ENCODE measurements at places on chromosomes 7 and 10.

DNA sequence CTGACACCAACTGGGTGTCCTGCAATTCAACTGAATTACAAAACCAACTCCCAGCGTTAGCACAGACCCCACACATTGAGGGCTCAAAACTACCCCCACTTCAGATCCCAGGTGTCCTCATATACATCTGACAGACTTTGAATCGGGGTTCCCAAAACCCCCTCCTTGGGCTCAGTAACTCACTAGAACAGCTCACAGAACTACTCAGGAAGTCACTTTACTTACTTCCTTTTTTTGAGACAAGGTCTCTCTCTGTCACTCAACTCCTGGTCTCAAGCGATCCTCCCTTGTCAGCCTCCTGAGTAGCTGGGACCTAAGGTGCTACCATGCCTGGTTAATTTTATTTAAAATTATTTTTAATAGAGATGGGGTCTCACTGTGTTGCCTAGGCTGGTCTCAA, 456.0 kb downstream of the SDK1 start:
- DNase-seq, result no peak

- DNase-seq, result no peak
Measured at GRCh38 chr10:35685402-35685801, 43.3 kb upstream of the FZD8 start.

GRCh38 chr7:71345117-71345884, 213.4 kb downstream of the GALNT17 start:
- no peak for DNase-seq

DNA sequence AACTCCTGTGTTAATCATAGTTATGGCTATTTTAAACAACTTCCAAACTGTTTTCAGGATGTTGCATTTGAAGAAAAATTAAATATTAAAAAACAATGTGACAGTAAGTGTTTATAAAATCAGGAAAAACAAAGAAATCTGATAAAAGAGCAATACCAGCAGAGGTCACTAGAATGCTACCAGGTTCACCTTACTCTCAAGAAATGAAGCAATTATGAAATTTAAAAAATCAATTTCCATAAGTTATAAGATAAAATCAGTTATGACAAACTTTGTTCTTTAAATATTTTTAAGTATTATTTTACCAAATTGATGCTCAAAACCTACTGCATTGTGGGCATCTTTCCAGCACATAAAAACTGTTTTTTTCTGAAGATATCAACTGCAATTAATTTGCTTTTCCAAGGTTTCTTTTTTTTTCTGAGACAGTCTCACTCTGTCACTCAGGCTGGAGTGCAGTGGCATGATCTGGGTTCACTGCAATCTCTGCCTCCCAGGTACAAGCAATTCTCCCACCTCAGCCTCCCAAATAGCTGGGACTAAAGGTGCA, 50.7 kb upstream of the RHEB start:
- no peak for DNase-seq

DNA sequence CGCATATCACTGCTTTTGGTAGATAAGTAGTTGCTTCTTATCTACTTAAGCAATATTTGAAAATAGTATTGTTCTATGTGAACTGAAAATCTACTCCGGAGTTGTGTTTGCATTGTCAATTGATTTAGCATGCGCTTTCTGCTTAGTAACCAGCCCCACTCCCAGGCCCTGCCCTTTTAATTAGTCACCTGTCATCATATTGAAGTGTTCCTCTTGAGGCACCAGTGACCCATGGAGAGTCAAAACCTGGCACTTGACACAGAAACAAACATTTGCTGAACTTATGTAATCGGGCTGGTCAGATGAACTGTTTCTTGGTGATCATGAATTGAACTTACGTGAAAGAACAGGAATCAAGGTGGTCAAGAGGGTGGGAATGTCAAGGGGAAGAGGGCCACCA, 27.8 kb upstream of the CDHR3 start:
- DNase-seq, result no peak

GRCh38 chr10:101135141-101136006, 4.3 kb downstream of the TLX1 start:
- no peak for DNase-seq

DNA sequence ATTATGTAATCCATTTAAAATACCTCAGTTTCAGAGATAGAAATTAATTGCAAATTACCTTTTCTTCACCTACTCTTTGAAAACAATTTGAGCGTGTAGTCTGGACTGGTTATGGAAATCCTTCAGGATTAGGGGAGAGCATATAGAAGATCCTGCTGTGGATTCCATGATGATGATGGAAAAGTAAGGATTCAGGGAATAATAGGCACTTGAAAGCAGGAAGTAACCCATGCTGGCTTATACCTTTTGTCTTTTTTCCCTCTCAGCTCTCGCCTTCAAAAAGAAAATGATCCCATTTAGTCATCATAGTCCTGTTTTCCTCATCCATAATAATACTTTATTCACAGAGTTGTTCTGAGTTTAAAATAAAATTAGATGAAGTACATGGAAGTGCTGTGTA, 4.4 kb downstream of the HBP1 start:
- DNase-seq, result no peak

GRCh38 chr7:142418326-142418725, 160.5 kb upstream of the PRSS58 start:
- DNase-seq, result no peak

DNA sequence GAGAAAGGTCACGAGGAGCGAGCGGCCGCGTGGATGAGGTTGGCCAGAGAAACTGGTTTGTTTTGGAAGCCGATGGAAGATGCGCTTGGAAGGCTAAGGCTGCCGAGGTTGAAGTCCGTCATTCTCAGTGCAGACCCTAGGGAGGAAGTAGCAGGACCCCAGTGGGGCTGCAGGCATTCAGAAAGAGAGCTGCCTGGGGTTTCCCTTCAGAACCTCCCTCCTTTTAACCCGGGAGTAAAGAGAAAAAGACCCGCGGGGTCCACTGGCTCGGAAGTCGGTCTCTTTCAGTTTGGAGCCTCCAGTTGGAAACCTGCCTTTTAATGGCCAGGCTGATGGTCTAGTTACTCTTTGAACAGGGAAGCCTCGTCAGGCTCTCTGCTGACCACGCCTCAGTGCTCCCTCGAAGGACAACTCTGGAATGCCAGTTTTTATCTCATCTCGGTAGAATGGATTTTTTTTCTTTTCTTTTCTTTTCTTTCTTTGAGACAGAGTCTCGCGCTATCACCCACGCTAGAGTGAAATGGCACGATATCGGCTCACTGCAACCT, 188.6 kb downstream of the CUX1 start:
- no peak for DNase-seq

DNA sequence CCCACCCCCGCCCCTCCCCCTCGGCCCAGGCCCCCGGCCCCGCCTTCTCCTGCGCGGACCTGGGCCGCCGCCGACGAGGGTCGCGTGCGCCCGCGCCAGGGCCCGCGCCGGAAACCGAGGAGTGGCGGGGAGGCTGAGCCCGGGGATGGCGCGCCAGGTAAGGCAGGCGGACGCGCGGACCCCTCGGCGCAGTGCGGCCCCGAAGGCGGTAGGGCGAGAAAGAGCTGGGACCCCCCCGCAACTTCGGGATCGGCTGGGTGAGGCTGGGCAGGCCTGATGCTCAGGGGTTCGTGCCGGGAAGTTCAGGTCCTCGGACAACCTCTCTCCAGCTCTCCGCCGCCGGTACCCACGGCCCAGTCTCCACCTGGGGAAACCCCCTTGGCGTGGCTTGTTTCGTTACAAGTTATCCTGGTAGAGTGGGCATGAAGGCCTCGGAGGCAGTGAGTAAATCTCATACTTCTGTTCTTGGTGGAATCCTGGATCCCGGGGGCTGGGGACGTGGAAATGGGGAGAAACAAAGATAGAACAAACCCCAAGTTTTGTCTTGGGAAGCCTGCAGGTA, 58.4 kb downstream of the ZNF467 start:
- no peak for DNase-seq

DNA sequence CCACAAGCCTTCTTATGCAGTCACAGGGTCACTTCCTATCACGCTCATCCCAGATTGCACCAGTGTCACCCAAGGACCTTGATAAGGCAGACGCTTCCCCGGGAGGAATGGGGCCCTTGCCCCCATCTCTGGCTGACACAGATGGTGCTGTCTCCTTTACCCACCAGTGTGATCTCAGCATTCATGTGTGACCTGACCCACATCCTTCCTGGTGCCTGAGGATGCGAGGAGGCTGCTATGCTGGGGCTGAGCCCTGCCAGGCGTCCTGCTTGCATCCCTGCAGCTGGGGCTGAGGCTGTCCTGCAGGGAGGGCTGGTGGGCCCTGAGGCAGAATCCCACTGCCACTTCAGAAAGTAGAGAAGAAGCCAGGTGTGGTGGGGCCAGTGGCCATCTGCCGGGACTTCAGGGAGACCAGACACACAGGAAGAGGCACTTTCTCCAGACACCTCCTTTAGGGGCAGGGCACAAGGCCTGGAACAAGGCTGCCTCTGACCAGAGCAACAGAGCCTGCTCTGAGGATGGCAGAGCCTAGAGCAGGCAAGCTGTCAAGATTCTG, 35.3 kb downstream of the RASGEF1A start:
- peak; percentile 86 for DNase-seq

DNA sequence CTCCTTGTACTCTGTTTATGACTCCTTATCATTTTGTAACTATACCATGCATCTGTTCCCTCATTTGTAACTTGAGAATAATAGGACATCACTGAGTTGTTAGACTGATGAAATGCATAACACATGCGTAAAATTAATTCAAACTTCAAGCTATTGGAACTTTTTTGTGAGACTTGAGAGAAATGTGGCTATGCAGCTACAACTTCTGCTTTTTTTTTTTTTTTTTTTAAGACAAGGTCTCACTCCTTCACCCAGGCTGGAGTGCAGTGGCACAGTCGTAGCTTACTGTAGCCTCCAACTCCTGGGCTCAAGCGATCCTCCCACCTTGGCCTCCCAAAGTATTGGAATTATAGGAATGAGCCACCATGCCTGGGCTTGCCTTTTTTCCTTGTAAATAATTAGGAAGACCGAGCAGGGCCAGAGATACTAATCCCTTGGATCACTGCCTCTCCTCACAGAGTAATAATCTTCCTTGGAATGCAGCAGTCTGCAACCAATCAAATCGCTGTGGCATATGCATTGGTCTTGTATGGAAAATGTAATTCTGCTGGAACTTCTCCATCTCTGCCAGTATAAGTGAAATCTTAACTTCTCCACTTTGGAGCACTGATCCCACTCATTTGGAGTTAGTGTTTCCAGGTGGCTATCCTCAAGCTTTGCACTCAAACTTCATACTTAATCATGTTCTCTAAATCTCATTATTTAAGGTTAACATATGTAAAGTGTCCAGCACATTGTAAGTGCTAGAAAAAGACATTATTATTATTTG, 2.0 kb upstream of the PANK1 start:
- DNase-seq, result no peak

- DNase-seq, result no peak
Measured at GRCh38 chr10:114638821-114639625, 19.1 kb downstream of the ABLIM1 start.

GRCh38 chr10:83250396-83250795, 888.9 kb upstream of the GHITM start:
- no peak for DNase-seq

- DNase-seq, result no peak
Measured at GRCh38 chr10:99966306-99966705, 43.4 kb downstream of the DNMBP start.

- no peak for DNase-seq
Measured at GRCh38 chr7:74671602-74672001, 14.1 kb downstream of the GTF2I start.

DNA sequence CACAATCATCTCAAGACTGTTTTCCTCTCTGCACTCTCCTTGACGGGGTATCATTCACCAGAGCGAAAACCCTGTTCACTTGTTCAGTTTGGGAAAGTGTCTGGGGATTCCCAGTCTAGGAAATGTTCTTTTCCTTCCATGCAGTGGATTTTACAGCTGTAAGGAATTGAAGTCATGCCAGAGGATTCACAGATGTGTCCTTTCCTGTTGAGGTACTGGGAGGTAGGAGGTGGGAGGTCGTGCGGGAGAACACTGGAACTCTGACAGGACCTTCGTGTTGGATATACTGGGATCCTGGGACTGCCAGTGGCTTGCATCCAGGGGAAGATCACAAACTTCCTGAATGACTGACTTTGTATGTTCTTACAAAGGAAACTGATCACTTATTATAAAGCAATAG, 185.5 kb downstream of the BMPER start:
- DNase-seq, result no peak

DNA sequence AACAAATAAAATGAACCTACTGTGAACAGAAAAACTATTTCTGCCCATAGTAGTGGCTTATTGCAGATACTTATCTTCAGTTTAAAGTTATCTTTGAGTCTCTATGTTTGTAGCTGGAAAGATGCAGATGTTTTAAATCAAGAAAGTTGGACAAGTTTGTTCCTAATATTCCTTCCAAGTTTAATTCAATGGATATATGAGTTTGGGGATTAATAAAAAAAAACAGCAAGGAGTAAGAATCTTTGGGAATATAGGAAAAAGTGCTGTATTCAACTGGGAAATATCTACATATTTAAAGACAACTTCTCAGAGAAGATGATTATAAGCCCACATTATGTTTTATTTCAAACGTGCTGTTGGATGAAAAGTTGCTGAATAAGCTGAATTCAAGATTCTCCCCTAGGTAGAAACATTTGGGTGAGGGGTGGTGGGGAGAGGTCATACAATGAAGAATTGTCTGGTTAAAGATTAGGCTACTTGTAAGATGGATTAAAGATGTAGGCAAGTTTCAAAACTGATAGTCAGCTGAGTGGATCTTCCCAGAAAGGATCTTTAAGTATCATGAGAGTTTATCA, 1135.2 kb downstream of the CNTNAP2 start:
- DNase-seq, result no peak

DNA sequence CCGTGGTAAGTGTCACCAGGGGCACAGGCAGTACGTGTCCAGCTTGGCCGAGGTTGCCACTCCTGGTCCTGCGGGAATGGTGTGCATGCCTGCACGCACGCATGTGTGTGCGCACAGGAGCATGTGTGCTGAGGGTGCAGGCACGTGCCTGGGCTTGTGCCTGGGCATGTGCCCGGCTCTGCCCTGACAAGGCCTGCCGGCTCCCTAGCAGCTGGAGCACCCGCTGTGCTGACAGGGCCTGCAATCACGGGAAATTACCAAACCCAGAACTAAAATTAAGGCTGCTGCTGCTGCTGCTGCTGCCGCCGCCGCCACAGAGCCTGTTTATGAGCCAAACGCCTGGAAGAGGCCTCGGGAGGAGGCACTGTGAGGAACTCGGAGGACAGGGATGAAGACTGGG, 28.7 kb downstream of the GHRHR start:
- no peak for DNase-seq

- DNase-seq, result no peak
Measured at GRCh38 chr10:90193240-90193985, 492.0 kb downstream of the KIF20B start.

- DNase-seq, result no peak
Measured at GRCh38 chr7:50330696-50331095, 26.2 kb downstream of the IKZF1 start.

Measured in CMK (cell line).